Epithelial cell of proximal tubule (primary cell): ENCODE measurements at places on chromosomes 16 and 17.

- DNase-seq = no peak
Measured at GRCh38 chr17:21463204-21463661, 87.1 kb downstream of the KCNJ12 start.

DNA sequence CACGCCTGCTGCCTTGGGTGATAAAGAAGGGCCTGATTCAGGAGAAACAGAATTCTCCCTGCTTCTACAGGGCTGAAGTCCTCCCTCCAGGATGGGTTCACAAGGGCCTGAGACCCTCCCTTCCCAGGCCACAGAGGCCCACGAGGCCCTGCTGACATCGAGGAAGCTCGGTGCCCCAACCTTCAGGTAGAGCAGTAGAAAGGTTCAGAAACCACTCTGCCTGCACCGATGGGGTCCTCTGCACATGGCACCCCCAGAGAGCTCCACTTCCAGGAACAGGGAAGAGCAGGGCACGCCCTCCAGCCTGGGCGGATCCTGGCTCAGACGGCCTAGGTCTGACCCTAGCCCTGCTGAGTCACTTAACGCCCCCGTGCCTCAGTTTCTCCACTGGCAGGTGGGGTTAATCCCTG lies 773 bp downstream of the CENPX start:
- DNase-seq = no peak

- DNase-seq = no peak
Measured at GRCh38 chr16:12573300-12573699, 230.4 kb downstream of the CPPED1 start.

DNA sequence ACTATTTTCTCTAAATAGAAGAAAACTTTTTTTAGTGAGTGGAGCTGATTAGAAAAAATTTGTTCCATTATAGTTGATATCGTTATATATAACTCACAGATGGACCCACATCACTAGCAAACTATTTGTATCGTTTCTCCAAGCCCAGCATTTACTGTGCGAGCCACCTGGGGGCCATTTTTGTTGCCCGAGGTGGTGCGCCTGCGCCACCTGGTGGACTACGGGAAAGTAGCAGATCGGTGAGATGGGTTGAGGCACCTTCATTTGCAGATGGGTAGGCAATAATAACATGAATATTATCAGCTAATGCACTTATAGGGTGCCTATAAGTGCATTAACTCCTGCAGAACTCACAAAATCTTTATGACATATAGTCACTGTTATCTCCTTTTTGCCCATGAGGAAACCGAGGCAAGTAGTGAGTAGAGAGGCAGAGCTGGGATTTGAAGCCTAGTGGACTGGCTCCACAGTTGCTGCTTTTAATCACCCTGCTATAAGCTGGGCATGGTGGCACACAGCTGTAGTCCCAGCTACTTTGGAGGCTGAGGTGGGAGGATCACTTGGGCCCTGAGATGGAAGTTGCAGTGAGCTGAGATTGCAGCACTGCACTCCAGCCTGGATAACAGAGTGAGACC lies 23.2 kb upstream of the NTN1 start:
- DNase-seq = no peak

- DNase-seq = no peak
Measured at GRCh38 chr16:87046235-87046634, 271.0 kb downstream of the C16orf95 start.

- no peak for DNase-seq
Measured at GRCh38 chr16:3094289-3095027, 4.6 kb downstream of the ZSCAN10 start.

GRCh38 chr16:65315081-65315780 lies 193.4 kb upstream of the CDH11 start:
- no peak for DNase-seq

GRCh38 chr17:79131701-79132100 lies 57.1 kb downstream of the ENGASE start:
- DNase-seq = no peak

DNA sequence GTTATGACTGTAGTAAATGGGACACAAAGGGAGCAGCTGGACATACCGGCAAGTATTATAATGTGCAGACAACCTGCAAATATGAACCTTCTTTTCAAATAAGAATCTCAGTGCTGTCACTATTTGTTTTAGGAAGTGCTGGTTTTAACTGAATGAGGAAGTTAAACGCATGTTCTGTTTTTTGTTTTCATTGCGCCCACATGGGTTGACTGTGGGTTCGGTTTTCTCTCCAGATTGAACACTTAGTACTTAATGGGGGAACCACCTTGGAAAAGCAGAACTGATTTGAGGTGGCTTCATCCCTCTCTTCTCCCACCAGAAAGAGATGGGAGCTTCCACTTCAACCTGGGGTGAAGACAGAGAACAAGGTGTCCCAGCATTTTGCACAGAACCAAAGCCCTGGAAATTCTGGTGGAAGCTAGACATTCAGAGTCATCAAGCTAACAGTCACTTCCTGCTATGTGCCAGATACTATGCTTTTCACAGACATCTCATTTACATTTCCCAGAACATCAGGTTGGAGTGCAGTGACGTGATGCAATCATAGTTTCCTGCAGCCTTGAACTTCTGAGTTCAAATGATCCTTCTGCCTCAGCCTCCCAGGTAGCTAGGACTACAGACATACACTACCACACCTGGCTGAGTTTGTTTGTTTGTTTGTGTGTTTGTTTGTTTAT lies 149.8 kb downstream of the CDH13 start:
- no peak for DNase-seq
